Urothelium cell line (cell line): ENCODE measurements at places on chromosomes 11 and 22.

DNA sequence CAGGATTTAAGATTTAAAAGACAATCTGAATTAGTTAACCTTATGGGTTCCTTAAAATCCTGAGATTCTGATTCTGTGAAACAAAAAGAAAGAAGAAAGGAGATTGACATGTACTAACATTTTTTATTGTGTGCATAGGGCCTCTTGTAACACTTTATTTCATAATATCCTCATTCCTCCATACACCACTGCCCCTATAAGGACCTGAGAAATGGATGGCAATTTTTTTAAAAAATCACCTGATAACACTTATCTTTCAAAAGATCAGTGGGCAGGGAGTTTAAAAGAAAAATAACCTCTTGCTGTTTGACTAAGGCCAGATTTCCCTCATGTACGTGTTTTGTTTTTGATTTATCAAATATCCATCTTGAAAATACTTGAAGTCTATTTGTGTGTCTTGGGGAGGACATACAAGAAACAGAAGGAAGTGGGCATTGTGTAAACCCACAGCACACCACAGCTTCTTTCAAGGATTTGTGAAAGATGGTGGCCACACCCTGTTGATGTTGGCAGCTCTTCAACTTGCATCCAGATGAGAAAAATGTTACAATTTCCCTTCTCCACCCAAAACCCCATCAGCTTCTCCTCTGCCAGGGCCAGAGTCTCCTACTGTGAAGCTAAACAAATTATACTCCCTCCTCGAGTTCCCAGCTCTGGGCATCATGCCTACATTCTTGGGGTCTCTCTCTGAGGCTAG is 35.0 kb upstream of the MPEG1 start:
- no peak for DNase-seq

DNA sequence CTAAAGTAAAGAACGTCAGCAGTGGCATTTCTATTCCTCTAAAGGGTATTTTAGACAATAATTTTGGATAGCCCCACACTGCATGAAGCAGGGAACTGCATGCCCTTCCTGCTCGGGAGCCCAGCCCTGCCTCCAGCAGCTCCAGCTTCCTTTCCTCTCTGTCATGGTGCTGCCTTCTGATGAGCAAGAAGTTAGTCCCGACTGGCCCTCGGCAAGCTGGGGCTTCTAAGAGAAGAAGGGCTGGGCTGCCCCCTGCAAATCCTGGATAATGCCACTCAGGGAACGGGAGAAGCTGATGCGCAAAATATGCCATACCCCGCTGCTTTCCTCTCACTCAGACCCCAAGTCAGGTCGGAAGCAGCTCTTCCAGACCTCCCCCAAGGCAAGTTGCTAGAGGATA is 296.4 kb downstream of the ETS1 start:
- no peak for DNase-seq

DNA sequence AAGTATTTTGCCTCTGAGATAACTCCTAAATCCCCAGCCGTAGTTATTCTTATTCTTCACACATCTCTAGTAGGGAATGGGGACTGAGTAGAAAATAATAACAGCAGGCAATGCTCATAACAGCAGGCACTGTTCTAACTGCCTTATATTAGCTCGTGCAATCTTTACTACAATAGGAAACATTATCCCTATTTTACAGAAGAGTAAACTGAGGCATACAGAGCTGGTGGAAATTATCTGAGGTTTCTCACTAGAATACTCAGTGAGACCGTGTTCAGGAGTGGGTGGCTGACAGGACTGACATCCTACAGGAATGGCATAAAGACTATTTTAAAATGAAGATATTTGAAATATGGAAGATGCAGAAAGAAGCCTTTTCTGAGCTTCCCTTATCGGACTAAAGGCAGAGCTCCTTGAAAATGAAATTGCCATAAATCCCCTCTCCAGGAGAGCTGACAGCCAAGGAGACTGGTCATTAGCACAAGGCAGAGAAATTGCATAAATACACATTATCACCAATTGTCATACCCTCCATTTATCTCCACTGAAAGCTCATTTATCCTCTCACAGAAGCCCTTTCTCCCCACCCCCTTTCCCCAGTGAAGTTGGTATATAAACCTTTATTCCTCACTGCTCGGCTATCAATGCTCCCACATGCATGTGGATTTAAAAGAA is 93.9 kb downstream of the RASSF10 start:
- DNase-seq, result no peak

- DNase-seq, result no peak
Observed at GRCh38 chr11:65381716-65382032, 772 bp downstream of the SLC25A45 start.

- no peak for DNase-seq
Observed at GRCh38 chr11:83687787-83688186, 401.6 kb upstream of the CCDC90B start.

- no peak for DNase-seq
Observed at GRCh38 chr22:40877488-40877887, 15.6 kb upstream of the DNAJB7 start.

DNA sequence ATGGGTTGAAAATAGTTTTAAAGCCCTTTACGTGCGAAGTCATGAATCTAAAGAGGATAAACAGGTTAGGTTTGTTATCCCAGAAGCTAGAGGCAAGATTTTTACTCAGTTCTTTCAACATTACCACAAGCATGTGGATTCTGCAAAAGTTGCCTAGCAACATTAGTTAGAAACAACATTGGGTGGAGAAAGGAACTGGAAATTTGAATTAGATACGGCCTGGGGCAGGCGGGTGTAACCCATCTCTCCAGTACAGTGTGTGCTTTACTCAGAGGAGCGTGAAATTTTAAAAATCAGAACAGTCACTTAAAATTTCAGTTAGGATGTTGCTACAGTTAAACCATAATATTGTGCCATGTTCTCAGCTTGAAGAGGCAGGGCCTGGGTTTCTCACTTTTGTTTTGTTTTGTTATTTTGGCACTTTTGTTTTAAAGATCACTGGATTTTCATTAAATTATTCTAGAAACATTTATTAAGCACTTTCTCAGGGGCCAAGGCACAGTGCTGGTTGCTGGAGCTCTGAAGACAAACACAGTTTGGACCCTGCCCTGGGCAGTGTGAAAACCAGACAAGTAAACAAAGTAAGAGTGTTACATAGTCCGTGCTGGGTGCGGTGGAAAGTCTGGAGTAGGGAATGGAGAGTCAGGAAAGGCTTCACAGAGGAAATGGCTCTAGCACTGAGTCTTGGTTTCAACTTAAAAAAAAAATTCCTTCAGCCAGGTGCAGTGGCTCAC is 4.4 kb upstream of the WEE1 start:
- DNase-seq, result no peak

GRCh38 chr22:49238181-49239141 is 589.2 kb downstream of the BRD1 start:
- DNase-seq, result no peak

DNA sequence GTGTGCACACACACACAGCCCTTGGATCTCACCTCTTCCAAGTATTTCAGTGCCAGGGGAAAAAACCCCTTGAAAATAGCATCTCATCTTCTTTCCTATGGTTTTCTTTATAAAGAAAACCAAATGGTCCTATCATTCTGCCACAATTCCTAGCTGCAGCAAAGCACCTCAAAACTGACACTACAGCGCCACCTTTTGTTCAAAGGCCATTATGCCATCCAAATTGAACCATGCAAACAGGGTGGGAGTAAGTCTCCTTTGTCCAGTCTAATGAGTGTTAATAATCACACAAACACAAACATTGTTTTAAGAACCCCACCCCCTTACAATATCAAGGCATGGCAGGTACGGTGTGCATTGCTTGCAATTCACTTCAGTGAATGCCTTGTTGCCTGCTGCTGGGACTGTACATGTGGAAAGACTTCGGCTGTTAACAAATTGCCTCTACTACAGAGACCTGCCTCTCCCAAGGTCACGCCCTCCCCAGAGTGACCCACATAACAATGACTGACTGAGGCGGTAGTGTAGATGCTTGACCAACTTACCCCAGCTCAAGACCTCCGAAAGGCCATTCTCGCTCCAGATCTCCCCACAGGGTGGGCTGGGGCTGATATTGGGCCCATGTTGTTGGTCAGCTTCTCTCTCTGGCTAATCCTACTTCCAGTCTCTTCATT is 31.7 kb downstream of the FAM181B start:
- DNase-seq, result peak; percentile 60

DNA sequence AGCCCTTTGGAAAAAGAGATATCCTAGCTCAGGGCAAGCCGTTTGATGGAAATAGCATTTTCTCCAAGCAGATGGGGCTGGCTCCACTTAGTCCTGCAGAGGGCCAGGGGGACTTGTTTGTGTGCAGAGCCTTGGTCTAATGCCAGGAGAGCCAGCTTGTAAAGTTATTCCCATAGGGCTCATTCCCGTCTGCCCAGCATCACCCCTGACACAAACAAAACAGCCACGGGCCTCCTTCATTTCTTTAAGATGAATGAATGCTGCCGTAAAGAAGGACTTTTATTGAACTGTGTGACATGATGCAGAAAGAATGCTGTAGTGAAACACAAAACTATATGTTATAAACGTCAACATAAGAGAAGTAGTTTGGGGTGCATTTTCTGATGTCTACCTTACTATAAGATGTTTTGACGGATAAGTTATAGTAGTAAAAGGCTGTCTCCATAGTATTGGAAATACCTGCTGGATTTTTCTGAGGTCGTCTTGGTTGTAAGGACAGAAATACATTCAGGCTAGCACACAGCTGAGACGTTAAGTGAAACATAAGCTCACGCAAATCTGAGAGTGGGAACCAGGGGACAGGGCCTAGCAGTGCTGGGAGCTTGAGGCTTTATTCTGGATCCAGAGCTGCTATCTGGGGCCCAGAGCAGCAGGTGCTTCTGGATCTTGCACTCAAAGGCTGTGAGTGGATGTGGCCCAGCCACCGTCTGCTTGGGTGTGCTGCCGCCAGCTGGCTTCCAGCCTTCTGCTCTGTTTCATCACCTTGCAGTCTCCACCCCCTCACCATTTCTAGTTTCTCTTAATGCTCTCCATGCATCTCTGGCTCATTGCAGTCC is 53.3 kb downstream of the NCAM1 start:
- DNase-seq, result peak; percentile 40

DNA sequence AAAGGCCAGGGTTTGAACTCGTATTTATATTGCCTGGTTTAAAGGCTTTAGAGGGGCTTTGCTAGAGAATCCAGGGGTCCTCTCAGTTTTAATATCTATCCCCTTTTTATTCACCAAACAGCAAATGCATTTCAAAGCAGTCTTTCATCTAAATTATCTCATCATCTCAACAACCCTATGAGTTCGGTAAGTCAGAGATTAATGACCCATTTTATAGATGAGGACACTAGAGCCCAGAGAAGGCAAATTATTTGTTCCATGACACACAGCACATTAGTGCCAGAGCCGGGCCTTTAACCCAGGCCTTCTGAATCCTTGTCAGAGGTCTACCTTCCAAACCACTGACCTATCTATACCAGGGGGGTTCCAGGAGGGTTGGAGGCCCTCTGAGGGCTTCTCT is 16.8 kb upstream of the YWHAH start:
- DNase-seq, result no peak

GRCh38 chr11:126308271-126308671 is 4.4 kb downstream of the DCPS start:
- DNase-seq, result no peak

GRCh38 chr11:103327721-103328120 is 218.5 kb downstream of the DYNC2H1 start:
- DNase-seq, result no peak

GRCh38 chr11:59076876-59077571 is 9.1 kb upstream of the GLYATL1B start:
- no peak for DNase-seq

GRCh38 chr11:121024989-121025388 is 1.1 kb downstream of the TBCEL start:
- DNase-seq, result peak; percentile 2

- peak; percentile 98 for DNase-seq
Observed at GRCh38 chr11:86955361-86956120, at the start of gene FZD4. TSS of gene FZD4 (minus strand) at chr11:86955395. CDS start at chr11:86955085, 310 bp downstream.

DNA sequence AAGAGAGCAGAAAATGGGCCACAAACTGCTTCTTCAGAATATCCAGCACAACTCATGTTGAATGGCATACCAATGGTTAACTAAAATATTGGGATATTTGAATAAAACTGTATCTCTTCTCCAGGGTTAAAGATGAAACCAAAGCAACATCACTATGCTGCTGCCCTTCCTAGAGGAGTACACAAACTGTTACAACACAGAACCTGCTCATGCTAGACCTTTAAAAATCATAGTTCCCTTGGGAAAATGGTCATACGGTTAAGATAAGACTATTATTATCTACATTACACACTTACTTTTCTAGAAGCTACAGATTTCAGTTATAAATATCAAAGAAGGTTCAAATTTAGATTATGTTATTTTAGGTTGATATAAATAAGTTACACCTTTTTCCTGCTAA is 78.6 kb upstream of the TP53AIP1 start:
- DNase-seq, result no peak

- no peak for DNase-seq
Observed at GRCh38 chr22:42307806-42308563, 37.5 kb upstream of the TCF20 start.

GRCh38 chr22:43955040-43955882 is at the start of gene SAMM50:
TSS of gene SAMM50 (plus strand) at chr22:43955442. CDS start at chr22:43955578, 136 bp downstream.
- DNase-seq, result peak; percentile 97

DNA sequence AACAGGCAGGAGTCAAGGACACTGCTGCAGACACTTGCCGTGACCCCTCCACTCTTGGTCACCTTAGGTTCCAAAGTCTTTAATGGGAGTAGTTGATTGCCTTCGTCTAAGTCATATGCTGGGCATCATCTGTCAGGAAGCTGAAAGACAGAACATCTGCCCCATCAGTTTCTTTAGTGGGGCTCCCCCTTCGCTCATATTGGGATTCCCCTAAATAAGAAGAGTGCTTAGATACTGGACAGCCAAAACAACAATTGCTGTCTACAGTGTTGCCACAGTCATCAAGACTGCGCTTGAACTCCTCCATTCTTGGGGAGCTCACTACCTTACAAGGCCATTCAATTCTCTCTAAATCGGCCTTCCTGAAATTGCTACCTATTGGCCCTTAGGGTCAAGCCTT is 58.5 kb downstream of the UBASH3B start:
- DNase-seq, result no peak

DNA sequence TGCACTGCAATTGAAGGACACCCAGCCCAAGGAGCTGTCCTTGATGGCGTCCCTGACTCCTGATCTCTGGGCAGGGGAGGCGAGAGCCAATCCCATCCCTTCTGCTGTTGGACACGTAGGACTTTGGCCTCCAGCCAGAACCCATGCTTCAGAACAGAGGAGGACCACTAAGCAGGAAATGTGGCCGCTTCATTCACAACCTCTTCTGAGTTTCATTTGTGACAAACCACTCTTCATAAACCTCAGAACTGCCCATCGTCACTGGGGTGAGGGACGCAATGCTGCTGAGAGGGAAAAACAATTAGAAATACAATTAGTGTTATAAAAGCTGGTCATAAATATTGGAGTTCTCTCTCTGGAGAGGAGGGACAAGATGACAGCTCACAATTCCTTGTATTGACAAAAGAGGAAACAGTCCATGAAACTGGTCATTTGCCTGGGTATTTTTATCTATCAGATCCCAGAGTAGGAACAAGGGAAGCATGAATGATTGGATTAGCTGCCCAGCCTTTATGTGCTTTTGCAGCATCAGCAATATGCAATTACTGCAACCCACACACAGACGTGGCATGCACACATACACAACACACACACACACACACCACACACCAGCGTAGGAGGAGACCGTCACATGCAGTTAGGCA is 216.5 kb upstream of the CADM1 start:
- DNase-seq, result no peak
